RCC 7860 (cell line): ENCODE measurements at places on chromosomes 1 and 21.

GRCh38 chr1:56864430-56864829, 9.8 kb downstream of the C8A start:
- no peak for DNase-seq

- no peak for DNase-seq
These were observed 510.9 kb downstream of the PTPRU start for GRCh38 chr1:29747196-29747595.

DNA sequence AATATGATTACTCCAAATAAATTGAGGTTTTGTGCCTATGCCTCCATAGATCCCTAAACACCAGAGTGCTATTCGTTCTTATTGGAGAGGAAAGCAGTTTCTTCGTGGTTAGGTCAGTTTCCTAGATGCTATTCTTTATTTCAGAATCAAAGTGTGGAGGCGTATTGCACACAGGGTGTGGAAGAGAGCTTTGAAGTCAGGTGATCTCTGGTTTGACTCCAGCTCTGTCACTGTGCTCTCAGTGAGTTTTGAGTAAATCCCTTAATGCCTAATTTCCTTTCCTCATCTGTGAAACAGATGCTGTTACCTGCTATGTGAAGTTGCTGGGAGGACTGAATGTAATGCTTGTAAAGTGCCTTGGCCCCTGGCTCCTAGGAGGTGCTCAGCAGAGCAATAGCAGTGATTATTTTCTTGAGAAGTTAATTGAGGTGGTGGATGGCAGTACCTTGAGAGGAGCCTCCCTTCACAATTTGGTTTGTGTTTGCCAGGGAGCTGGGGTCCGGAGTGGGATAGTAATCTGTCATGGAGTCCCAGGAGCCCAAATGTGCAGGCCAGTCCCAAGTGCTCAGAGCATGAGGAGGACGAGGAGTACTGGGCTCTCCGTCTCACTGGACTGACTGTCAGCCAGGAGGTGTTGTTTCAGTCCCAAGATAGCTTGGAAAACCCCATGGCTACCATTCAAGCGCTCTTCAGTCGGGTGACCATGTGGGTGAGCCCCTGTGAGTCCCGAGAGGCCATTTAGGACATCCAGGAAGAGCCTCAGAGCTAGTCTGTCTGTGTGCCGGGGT, 14.9 kb downstream of the NTPCR start:
- DNase-seq = no peak

DNA sequence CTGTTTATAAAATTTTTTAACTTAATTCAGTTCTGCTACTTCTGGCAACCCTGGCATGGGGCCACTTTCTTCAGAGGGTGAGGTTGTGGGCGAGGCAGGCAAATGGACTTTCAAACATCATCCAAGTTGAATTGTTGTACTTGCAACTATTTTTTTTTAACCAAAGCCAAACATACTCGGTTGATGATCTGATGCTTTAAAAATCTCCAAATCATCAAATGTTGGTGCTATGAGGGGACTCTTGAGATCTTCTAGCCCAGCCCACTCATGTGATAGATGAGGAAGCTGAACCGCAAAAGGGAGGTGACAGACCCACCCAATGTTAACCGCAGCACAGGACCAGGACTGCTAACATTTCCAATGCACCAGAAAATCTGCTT, 6.7 kb downstream of the SLC1A7 start:
- DNase-seq = peak; percentile 78

DNA sequence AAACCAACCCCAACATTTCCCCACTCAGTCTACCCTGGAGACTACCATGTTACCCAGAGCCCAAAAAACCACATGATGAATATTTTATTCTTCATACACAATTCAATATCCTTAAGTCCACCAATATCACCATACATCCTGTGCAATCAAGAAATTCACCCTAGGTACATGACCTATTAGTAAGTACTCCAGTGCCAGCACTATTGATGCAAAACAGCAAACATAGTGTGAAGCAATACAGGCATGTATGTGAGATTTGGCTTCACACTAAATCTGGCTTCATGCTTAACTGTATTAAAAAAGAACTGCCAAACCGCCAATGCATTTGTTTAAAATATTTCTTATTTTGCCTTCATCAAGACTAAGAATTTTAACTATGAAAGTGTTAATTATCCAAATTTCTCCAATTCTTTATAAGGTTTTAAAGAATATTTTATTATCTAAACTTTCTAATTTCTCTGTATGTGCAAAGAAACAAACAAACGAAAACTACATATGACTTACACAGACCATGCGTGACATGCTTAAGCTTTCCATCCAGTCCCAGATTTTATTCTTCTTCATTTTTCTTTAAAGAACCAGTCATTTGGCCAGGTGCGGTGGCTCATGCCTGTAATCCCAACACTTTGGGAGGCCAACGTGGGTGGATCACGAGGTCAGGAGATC, 22.4 kb upstream of the TMEM125 start:
- DNase-seq = no peak

DNA sequence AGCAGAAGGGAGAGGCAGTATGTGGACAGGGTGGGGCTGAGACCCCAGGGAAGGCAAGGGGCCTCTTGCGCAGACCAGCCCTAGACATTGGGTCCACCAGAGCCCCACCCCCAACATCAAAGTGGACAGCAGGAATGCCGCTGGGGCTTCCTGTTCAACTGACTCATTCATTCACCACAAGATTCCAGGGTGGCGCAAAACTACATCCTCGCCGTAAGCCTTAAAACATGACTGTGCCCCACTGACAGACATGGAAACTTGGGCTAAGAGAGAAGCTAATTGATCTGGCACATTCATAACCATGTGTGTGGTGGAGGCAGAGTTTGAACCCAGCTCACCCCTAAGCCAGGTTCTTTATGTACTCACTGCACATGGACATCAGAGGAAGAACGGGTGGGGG, 14.0 kb downstream of the COL16A1 start:
- DNase-seq = peak; percentile 91

GRCh38 chr1:24827379-24828135, 82.3 kb downstream of the CLIC4 start:
- no peak for DNase-seq

GRCh38 chr1:15272009-15272781, 25.2 kb downstream of the FHAD1 start:
- DNase-seq = peak; percentile 75

- no peak for DNase-seq
These were observed 11.7 kb downstream of the USP25 start for GRCh38 chr21:15741510-15741909.

DNA sequence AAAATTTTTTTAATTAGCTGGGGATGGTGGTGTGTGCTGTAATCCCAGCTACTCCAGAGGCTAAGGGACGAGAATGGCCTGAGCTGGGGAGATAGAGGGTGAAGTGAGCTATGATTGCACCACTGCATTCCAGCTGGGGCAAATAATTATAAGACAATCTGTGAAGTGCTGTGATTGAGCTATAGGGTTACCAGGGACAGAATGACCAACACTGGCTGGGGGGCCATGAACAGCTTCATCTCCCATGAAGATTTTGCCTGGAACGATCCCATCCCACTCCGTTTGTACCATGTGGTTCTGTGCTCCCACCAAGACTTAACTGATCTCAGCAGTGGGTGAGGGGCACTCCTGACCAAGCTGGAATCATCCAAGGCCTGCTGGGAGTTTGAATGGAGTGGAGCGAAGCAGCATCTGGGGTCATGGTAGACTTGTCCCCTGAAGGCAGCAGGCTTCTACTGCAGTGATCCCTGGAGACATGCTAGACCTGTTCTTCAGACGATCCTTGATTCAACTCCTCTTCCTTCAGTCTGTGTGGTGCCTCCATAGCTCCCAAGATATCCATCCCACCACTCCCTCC, 53.6 kb upstream of the CTPS1 start:
- no peak for DNase-seq

DNA sequence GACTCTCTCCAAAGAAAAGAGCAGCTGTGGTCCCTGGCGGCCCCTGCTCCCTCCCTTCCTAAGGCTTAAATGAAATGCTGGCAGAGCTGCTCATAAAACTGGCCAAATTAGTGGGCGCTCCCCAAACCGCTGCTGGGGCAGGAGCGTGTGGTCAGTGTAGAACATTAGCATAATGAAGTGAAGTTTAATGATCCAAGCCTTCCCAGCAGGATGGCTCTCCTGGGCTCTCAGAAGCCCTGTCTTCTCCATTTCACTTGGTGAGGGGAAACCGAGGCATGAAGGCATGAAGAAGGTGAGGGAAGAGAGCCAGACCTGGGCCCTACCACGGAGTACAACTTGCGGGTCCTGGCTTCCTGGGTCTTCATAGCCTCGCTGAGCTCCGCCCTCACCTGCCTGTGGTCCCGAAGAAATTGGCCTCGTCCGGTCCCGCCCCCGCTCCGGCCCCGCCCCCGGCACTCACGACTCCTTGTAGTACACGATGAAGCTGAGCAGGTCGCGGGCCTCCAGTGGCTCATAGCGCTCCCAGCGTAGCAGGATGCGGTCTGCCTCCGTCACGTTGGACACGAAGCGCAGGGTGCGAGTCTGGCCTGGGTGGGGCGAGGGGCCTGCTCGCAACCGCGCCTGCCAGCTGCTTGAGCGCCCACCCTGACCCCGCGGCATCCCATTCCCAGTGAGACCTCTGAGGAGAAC, 10.3 kb downstream of the INSRR start:
- DNase-seq = no peak

- DNase-seq = no peak
These were observed 451.3 kb downstream of the PLA2G4A start for GRCh38 chr1:187280031-187280430.

DNA sequence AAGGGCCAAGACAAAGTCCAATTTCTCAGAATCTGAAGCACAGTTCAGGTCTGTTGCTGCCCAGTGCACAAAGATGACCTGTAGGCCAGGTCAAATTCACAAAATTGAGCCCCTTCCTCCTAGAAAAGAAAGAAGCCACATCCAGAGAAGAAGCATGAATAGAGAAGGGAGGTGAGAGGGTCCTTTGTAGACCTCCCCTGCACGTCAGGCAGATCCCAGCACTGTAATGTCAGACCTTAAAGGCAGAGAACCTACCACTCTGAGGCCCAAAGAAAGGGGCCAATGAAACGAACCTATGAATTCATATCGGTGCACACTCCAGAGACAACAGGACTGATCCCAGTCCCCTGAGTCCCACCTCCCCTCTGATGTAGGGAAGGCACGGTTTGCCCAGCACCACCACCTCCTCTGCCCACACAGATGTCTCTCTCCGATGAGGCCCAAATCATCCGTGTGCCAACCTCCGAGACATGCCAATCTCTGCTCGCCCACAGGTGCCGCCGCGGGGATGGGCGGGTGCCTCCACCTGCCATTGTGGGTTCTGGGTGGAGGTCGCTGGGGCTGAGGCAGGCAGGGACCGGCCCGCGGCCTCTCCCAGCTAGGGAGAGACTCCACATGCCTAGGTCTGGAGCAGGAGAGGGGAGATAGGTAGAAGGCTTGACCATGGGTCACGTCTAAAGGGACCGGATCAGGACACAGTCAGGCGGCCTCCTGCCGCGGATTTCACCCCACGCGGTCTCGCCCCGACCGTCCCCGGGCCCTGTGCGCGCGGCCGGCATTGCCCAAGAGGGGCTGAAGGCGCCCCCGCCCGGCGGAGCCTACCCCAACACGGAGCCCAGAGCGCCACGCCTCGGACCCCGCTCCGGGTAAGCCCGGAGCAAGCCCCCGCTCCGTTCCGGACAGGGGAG, 42.1 kb downstream of the RRAGC start:
- DNase-seq = no peak

GRCh38 chr1:198888379-198888943, 249.6 kb downstream of the PTPRC start:
- no peak for DNase-seq

- no peak for DNase-seq
These were observed 54.6 kb upstream of the POU2F1 start for GRCh38 chr1:167165948-167166689.

DNA sequence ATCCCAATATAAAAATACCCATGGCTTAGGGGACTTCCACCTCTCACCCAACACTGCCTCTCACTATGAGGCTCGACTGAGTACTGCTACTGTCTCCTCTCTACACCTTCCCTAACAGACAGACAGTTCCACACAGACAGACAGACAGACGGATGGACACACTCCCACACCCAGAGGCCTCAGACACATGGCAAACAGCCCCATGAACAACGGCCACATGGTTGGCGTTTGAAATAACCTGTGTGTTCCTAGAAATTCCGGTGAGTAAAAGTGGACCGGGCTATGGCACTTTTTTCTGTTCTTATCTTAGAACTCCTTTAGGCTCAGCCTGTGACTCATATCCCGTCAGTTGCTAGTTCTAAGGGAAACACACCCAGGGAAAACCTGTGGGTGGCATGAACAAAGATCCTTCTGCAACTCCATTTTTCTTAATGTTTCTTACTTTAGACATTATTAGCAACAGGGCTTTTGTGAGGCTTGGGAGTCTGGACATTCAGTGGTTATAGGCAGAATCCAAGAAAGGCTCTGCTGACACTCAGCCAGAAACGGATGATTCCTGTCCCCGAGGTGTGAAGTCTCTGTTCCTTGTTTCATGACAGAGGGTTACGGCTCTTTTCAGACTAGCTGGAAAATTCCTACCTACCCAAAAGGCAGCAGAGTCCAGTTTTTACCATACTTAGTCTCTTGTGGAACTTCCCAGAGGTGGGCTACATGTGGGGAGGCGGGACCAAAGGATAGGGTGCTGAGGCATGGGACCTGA, 90.5 kb upstream of the TLR5 start:
- DNase-seq = peak; percentile 92

- DNase-seq = no peak
These were observed 40.5 kb downstream of the TRIT1 start for GRCh38 chr1:39842836-39843235.

DNA sequence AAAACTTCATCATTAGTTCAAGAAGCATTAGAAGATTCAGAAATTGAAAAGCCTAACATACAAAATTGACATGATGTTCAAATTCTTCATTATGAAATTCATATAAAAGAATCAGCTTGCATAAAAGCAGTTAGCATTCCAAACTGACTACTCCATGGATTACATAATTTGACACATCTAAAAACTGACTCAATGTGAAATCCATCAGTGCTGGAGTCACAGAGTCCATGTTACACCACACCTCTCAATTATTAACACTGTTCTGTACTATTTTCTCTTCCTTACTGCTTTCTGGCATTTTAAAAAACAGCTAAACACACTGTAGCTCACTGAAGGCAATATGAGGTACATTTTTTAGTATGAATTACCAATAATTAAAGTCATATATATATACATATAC, 28.0 kb downstream of the ARHGAP29 start:
- DNase-seq = peak; percentile 29

DNA sequence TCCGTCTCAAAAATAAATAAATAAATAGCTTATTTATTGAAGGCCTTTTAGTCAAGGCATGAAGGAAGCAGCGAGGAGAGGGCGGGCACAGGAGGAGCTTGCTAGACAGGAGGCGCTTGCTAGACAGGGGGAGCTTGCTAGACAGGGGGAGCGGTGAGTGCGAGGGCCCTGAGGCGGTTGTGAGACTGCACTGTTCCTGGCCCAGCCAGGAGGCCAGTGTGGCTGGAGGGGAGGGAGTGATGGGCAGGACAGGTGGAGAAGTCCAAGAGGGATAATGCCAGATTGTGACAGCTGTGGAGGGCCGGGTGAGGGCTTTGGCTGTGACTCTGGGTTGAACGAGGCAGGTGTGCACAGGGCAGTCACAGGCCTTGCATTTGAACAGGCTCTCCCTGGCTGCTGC, 18.2 kb downstream of the KIF17 start:
- no peak for DNase-seq
